ENCODE measurements at places on chromosomes 4 and X. TPM values are rescaled to one million over a fixed set of nuclear protein-coding genes. Genes with fewer than 3 reads are reported as not detected.

The CYBB gene
- total RNA-seq, result not detected

GRCh38 chr4:40553995-40554394, 75.7 kb downstream of the RBM47 start:
- DNase-seq, result peak; percentile 50

The LRP2BP gene
- 0.51 TPM for total RNA-seq

DNA sequence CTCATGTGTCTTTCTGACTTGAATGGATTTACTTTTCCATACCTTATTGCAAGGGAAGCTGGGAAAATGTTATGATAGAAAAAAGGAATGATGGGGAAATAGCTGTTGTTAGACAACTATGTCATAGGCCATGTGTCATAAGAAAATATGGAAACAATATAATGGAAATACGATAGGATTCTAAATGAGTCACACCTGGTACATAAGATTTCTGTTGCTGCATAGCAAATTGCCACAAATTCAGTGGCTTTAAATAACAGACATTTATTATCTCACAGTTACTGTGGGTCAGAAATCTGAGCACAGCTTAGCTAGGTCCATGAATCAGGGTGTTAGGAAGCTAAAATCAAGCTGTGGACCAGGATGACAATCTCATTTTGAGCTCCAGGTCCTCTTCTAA, 44.6 kb upstream of the ANKRD50 start:
- no peak for DNase-seq

DNA sequence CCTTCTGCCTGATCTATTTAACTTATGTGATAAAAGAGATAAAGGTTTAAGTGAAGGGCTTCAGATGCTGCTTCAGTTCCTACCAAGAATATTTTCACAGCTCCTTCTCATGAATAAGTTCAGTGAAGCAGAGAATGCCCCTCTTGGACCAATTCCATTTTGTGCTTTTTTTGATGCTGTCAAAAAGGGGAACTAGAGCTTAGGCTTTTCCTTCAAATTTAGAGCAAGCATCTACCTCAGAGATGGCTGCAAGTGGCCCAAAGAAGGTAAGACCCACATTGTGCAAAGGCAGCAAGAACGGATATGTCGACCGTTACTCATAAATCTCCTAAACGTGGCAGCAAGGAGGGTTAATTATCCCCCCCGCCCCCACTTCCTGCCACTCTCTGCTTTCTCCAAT, 4.5 kb downstream of the CHRDL1 start:
- no peak for DNase-seq
